ENCODE measurements at places on chromosomes 6 and 20.
A peak's percentile ranks its signal among the peaks of the same experiment; 100 is the strongest.

DNA sequence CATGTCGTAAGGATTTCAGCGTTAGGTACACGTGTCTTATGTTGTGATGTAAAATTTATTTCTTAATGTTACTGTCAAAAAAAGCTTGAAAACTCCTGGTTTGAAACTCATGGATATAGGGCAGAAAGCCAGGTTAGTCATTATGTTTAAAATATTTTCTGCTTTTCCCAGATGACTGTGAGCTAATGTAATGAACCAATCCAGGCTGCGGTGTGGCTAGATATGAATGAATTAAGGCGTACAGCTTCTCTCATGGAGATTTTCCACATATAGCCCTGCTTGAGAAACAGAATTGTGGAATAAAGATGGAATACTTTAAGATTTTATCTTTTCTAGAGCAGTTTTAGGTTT, 80.3 kb upstream of the STMND1 start:
- no peak for DNase-seq

- no peak for DNase-seq
Observed at GRCh38 chr20:50144362-50144761, 9.2 kb downstream of the PEDS1 start.

DNA sequence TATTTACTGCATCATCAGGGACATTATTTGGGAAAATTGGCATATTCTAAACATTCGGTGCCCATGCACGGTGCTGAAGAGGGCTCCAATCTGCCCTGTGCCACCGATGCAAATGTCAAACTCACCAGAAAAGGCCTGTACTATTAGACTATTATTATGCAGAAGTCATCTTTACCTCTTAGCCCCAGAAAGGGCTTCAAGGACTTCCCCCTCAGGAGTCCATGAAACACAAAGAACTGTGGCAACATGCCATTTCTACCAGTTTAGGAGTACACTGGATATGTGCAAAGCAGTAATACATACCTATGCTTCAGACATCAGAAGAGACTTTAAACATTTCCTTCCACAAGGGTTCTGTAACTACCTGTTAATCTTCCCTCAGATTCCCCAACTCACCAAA, 8.6 kb downstream of the DIDO1 start:
- no peak for DNase-seq

GRCh38 chr6:24458941-24459340, 30.4 kb downstream of the GPLD1 start:
- DNase-seq: no peak

GRCh38 chr20:36573798-36574365, 485 bp downstream of the TGIF2 start:
- peak; percentile 74 for DNase-seq

DNA sequence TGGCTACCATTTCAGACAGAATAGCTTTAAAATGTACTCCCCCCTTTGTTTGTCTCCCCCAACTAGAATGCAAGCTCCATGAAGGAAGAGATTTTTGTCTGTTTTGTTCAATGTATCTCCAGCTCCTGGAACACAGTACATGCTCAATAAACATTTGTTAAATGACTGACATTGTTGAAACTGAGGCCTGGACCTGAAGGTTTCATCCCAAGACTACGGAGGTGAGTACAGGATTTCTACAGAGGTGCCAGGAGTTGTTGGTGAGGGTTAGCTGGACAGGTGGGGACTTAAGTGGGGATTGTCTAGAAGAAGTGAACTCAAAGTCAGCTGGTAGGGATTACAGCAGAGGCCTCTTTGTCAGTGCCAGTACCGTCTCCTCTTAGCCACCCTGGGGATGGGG, 19.4 kb downstream of the VEGFA start:
- DNase-seq: no peak

- DNase-seq: no peak
Observed at GRCh38 chr6:95576218-95576997, 927 bp upstream of the MANEA start.

GRCh38 chr6:38678178-38678760, 24.7 kb downstream of the GLO1 start:
- DNase-seq: no peak

GRCh38 chr6:29938746-29939508, 3.4 kb upstream of the HLA-A start:
- no peak for DNase-seq

DNA sequence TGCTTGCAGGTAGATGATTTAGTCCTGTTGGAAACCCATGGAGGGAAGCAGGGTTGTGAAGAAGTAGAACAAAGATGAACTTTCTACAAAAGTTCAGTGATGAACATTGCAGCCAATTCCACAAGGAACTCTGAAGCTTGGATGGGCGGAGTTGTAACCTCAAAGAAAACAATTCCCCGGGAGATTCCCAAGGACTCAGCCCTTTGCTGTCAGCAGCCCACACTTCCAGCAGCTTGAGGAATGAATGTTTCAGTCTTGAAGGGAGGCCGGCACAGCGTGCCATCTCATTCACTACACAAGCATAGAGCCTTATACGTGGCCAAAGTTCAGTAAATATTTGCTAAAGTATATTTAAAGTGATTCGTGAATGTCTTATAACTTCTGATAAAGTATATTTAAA, 269.4 kb downstream of the NKAIN2 start:
- no peak for DNase-seq

DNA sequence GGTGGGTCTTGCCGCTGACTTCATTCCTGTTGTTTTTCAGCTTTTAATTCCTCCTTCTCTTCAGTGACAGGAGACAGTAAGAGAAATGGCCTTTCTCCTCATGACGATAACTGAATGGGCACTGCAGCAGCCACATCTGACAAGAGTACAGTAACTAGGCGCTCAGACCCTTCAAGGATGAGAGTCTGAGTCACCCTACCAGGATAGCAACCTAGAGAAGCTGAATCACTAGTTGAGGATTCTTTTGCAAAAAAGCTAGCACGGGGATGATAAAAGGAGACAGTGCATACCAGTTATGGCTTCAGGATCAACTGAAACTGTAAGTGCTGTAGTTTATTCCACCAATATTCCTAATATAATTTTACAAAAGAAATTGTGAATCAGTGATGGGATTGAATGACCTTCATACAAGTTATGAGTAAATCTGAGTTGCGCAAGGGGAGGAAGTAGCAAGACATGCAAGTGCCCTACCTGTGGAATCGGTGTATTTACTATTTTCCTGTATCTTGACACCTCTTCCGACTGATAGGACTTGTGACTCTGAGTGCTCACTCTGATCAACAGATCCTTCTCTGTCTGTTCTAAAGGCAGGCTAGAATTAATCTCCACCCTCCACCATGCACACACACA, 161.8 kb upstream of the GRIK2 start:
- no peak for DNase-seq

DNA sequence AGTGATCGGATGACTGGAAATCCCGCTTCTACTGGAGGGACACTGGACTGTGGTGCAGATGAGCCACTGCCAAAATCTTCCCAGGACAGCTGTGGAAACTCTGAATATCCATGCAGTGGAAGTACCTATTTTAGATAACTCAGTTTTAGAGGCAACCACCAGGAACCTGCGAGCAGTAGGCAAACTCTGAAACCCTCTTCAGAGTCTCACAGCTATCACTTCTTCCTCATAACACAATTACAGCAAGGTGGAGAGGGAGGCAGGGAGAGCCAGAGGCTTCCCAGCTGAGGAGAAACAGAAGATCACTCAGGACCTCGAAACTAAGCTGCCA, 322.8 kb upstream of the NT5E start:
- DNase-seq: no peak

GRCh38 chr6:14505401-14505800, 387.8 kb downstream of the CD83 start:
- DNase-seq: no peak

GRCh38 chr6:27605401-27606342, 132.8 kb upstream of the ZNF184 start:
- DNase-seq: no peak

GRCh38 chr20:58142843-58143185, 85.6 kb downstream of the ANKRD60 start:
- peak; percentile 29 for DNase-seq

DNA sequence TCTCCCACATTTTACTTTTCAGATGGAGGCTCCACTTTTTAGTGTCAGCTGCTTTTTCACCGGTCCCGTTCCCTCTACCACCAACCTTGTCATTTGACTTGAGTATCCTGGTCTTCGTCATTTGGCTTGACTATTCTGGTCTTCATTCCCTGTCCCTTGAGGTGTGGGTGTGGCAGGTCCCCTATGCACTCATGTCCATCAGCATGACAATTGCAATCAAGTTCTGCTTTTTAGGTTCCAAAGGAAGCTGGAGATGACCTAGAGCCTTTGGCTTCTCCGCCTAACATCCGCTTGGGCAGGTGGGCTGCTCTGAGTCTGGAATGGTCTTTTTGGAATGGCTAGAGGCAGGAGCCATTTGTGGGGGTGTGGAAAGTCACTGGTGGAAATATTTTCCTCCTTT, 99.8 kb upstream of the MLN start:
- no peak for DNase-seq

DNA sequence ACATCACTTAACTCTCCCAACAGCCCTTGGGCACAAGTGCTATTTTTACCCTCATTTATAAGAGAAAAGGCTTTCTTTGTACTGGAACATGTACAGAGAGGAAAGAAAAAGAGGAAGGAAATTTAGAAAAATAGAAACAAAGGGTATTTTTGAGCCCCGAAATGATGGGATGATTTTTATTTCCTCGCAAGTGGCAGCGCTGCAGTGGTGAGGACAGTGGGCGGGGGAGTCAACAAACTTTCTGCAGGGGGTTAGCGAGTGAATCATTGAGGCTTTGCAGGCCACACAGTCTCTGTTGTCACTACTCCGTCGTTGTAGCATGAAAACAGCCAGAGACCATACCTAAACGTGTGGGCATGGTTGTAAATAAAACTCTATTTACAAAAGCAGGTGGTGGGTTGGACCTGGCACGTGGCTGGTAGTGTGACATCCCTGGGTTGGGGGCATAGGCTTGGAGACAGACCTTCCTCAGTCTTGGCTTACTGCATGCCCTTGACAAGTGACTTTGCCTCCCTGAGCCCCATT, 25.5 kb upstream of the OCSTAMP start:
- DNase-seq: no peak

- no peak for DNase-seq
Observed at GRCh38 chr20:38243709-38244020, 16.9 kb downstream of the KIAA1755 start.

- no peak for DNase-seq
Observed at GRCh38 chr6:124743420-124743819, 218.8 kb upstream of the RNF217 start.

GRCh38 chr6:68726337-68726736, 91.3 kb downstream of the ADGRB3 start:
- DNase-seq: no peak

GRCh38 chr6:151721146-151721545, 86.3 kb upstream of the ESR1 start:
- DNase-seq: no peak

DNA sequence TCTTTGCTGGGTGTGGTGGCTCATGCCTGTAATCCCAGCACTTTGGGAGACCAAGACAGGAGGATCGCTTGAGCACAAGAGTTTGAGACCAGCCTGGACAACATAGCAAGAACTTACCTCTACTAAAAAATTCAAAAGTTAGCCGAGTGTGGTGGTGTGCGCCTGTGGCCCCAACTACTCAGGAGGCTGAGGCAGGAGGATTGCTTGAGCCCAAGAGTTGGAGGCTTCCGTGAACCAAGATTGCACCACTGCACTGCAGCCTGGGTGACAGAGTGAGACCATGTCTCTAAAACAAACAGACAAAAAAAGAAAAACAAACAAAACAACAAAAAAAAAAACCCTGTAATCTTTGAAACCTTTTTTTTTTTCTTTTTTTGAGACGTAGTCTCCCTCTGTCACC, 67.5 kb downstream of the CAP2 start:
- no peak for DNase-seq

GRCh38 chr6:12509060-12509459, 207.5 kb upstream of the PHACTR1 start:
- DNase-seq: no peak

DNA sequence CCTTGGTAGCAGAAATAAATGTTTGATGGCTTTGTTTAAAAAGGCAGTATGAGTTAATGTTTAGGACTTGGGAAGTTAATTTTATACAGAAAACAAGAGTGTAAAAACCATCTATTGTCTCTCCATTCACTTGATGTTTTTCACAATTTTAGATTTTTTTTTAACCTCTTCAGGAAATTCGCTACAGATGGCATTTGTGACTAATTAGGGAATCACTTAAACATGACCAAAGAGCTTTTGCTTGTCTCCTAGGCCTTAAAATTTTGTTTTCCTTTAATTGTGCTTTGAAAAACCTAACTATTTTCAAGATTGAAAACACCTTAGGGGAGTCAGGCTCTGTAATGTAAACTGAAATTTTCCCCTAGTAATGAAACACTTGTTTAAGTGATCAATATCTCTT, 17.3 kb downstream of the TULP4 start:
- DNase-seq: no peak

DNA sequence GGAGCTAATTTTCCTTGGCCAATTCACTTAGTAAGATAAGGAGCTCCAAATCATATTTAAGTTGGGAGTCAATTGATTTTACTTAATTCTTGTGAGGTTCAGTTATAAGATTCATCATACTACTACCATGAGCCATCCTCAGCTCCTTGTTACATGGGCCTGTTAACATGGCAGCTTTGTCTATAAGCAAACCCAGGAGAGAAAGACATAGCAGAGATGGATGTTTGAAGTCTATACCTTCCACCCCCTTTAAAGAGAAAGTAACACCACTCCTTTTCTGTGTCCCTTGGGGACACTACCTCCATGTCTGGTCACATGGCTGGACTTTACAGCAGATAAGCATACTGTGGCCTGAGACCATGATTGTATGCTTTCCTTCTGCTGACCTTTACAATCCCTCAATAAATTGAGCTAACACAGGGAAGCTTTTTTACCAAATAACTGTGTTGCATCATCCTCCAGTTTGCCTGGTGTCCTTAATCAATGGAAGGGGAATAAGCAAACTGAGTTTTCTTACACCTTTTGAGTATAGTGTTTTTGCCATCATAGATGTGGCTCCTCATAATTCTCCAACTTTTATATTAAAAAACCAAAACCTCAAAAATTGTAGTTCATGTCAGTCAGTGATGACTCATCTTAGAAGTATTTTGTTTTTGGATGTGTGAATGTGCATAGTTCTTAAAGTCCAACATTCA, 9.8 kb upstream of the ZNFX1 start:
- DNase-seq: no peak

DNA sequence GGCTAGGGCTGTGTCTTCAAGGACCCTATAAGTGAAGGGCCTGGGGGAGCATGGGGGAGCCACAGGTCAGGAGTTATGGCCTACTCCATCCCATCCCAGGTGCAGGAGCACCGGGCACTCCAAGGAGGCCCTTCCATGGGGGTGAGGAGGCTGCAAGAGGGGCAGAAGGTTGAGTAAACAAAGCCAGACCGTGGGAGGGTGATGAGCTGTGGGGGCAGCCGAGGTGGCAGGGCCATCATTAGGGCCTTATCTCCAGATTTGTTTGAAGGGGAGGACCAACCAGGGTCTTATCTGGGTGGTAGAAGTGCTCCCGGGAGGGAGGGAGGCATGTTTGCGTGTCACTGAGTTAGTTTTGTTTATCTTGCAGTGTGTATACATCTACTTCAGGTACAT, 2.1 kb upstream of the FAM83C start:
- DNase-seq: no peak

DNA sequence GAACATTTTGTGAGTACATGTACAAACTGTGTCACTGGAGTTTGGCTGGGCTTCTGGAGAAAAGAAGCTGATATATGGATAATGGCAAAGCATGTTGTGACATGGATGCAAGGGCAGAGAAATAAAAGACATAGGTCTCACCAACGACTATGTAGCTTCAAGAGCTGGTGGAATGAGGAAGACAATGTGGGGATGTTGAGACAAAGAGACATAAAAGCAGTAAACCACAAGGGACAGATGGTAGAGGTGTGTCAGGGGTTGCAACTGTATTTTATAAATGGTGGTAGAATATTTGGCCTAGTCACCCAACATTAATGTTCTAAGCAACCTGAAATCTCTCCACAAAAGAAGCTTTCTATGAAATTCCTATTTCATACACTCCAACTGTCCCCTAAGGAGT, 199.0 kb downstream of the KCNQ5 start:
- no peak for DNase-seq

Measured in Peyer's patch (tissue), 4 donors.